ENCODE measurements at places on chromosomes 1 and 21.

- no peak for DNase-seq
Measured at GRCh38 chr1:56447823-56448222, 131.5 kb downstream of the PLPP3 start.

GRCh38 chr1:44934791-44935190 lies 51.6 kb downstream of the EIF2B3 start:
- no peak for DNase-seq

DNA sequence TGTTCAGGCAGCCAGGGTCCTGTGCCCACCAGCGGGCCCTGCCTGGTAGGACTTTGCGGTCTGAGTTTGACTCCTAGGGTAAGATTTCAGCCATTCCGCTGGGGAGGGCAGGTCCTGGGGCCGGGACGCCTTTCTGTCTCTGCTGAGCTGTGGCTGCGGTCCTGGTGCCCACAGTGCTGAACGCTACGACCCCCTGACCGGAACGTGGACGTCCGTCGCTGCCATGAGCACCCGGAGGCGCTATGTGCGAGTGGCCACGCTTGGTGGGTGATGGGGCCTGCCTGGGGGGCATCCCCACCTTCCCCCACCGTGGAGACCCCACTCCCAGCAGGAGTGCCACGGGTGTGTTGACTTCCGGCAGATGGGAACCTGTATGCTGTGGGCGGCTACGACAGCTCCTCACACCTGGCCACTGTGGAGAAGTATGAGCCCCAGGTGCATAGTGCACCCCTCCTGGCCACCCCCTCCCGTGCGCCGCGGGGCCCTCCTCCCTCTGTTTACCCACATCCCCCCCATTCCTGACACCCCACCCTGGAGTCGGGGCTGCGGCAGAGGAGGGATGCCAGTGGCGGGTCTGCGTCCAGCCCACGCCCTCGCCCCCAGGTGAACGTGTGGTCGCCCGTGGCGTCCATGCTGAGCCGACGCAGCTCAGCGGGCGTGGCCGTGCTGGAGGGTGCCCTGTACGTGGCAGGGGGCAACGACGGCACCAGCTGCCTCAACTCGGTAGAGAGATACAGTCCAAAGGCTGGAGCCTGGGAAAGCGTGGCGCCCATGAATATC lies 2.3 kb upstream of the PLEKHN1 start:
- no peak for DNase-seq

DNA sequence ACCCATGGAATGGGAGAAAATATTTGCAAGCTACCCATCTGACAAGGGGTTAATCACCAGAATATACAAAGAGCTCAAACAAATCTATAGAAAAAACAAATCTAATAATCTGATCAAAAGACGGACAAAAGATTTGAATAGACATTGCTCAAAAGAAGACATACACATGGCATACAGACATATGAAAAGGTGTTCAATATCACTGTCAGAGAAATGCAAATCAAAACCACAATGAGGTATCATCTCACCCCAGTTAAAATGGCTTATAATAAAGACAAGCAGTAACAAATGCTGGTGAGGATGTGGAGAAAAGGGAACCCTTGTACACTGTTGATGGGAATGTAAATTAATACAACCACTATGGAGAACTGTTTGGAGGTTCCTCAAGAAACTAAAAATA lies 600.9 kb downstream of the SMYD3 start:
- no peak for DNase-seq

- DNase-seq = no peak
Measured at GRCh38 chr1:98203466-98203865, 282.6 kb upstream of the DPYD start.

- no peak for DNase-seq
Measured at GRCh38 chr1:41319807-41320711, 41.2 kb upstream of the FOXO6 start.

DNA sequence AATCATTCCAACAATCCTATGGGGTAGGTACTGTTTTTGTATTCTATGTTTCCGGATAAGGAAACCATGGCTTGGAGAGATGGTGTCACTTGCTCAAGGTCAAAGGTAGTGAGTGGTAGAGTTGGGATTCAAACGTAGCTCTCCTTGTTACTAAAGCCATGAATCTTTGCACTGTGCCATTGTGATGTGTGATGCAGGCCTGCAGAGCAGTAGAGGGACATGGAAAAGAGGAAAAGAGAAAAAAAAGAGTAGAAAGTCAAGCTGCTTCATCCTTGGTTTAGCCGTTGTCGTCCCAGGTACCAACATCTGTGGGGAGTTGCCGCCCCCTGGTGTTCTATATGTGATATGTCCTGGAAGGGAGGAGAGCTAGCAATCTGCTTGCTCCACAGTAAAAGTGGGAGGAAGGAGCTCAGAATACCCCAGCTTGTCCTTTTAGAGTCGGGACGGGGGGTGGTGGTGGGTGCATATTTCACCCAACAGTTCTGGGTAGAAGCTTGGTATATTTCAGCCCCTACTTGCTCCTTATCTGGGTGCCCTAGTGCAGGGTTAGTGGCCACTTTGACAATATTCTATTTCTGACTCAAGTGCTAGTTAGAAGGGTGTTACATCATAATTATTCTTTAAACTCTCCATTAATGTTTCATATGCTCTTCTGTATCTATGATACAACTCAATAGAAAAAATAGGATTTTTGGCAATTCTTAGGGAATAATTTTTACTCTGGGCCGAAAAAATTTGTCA lies 98.4 kb downstream of the EBNA1BP2 start:
- peak; percentile 90 for DNase-seq

- DNase-seq = no peak
Measured at GRCh38 chr1:209810783-209811182, 4.8 kb upstream of the IRF6 start.

DNA sequence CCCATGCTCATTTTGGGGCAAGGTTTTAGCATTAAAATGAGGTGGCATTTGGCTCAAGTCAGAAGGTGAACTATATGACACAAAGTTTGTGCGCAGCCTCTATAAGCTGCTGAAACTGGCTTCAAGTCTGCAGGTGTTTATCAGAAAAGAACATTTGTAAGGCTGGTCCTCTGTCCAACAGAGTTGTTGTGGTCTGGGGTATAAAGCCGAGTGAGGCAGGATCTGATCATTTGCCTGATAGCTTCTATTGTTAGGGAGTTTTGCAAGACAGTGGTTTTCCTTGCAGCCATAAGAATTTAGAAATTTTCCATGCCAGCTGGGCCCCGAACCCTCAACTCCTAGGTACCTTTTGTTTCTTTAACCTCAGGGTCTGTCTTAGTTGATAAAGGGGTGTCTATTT lies 130.8 kb downstream of the PGBD5 start:
- no peak for DNase-seq

- DNase-seq = no peak
Measured at GRCh38 chr1:162726555-162726954, 63.9 kb upstream of the HSD17B7 start.

GRCh38 chr1:18077657-18078215 lies 29.9 kb upstream of the IGSF21 start:
- peak; percentile 8 for DNase-seq

DNA sequence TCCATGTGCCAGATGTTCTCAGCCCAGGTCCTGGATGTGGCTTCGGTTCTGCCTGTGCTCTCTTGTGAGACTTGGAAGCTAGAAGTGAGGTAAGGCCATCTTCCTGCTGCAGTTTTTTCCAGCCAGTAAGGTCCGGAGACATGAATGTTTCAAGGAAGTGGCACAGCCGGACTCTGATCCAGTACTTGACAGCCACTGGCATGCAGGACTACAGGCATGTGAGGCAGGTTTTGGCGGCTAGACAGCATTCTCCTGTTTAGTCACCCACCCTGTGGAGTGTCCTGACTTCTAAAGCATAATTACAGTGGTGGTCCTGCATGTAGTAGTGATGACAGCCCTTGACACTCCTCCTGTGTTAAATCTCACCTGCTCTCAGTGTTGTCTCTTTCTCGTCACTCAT lies 72.3 kb downstream of the TNFSF4 start:
- DNase-seq = no peak

DNA sequence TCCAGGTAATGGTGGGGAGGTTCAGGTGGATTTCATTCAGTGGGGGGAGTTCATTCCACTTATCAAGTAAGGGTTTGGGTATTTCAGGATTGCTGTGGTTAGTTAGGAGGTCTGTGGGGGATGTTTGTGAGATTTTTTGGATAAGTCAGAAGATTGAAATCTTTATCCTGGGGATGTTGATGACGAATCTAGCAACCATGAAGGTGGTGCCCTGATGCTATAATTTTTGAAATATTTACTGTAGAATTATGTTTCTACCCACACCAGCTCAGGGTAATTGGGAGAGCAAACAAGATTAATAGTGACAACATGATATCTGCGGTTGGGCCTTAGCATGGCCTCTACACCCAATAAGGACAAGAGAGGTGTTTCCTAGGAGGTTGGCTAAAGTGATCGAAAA lies 28.3 kb downstream of the SUCO start:
- no peak for DNase-seq

- DNase-seq = no peak
Measured at GRCh38 chr1:155608888-155609225, 1.2 kb upstream of the MSTO1 start.

- DNase-seq = no peak
Measured at GRCh38 chr1:203168991-203169390, 6.6 kb downstream of the MYBPH start.

GRCh38 chr1:15724949-15725880 lies 10.8 kb upstream of the SLC25A34 start:
- no peak for DNase-seq

GRCh38 chr21:44534688-44535087 lies 5.3 kb downstream of the KRTAP10-1 start:
- no peak for DNase-seq

DNA sequence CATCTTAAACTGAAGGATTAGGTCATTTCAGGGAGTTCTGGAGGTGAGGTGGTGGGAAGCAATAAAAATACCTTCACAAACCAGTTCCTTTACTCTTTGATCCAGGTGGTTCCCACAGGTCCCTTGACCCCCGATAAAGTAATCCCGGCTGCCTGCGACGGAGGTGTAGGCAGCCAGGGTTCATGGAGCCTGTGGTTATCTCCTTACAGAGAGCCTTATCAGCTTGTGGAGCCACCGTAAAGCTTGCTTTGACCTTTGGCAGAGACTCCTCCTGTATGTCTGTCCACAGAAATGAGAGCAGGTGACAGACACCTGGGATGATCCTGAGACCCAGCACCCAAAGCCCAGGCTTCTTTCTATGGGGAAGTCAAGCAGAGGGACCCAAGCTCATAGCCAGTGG lies 243.4 kb downstream of the KIF26B start:
- DNase-seq = no peak

- no peak for DNase-seq
Measured at GRCh38 chr1:20109223-20109856, 10.0 kb downstream of the PLA2G2D start.

DNA sequence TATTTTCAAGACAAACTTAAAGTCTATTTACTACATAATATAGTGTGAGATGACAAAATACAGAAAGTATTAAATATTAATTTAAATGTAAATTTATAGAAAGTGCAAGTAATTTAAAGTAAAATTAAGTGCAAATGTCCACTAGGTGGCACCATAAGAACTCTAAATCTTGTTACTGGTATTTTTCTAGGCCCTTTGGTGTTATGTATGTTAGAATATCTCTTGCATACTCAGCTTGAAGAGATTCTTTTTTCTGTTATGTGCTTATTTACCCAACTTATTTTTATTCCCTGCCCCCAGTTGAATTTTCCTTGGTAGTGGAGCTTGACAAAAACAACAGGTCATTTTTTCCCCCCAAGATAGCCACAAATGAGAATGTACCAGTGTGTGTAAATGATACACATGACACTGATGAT lies 71.5 kb downstream of the RPS6KC1 start:
- DNase-seq = peak; percentile 57

GRCh38 chr1:169475806-169476387 lies 9.8 kb downstream of the SLC19A2 start:
- DNase-seq = no peak

- no peak for DNase-seq
Measured at GRCh38 chr1:117612517-117613248, 6.8 kb downstream of the TENT5C start.

DNA sequence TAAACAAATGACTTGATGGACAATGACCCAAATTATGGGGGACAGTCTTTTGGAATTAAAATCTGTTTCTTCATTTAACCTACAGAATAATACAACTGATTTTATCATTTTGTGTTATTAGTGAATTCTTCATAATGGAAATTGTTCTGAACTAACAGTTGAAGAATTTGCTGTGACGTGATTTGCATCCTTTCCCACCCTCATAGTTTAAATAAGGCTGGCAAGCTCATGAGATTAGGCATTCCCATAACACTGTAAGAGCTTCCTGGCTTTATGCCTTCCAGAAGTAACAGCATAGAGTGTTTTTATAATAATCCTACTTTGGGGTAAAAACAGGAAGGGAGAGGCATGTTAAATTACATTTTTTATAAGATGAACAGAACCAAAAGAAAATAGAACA lies 95.7 kb downstream of the ATP6V1G3 start:
- DNase-seq = no peak

- peak; percentile 11 for DNase-seq
Measured at GRCh38 chr1:153404768-153405167, 11.6 kb upstream of the S100A7A start.

DNA sequence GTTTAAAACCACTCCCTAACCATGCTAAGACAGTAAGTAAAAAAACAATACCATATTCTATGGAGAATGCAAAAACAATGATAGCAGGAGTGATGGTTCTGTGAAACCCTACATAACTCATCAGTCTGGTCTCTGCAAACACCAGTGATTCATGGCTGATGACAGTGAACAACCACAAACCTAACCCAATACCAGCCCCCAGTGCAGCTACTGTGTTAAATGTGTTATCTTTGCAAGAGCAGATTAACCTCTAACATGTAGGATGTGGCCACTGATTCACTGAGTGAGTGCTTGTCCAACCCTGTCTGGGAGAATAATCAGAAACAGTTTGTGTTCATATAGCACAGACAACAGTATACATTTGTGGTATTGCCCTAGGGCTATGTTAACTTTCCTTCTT lies 100.2 kb upstream of the COG2 start:
- DNase-seq = no peak

GRCh38 chr1:38938722-38939260 lies 2.8 kb downstream of the RHBDL2 start:
- DNase-seq = no peak

DNA sequence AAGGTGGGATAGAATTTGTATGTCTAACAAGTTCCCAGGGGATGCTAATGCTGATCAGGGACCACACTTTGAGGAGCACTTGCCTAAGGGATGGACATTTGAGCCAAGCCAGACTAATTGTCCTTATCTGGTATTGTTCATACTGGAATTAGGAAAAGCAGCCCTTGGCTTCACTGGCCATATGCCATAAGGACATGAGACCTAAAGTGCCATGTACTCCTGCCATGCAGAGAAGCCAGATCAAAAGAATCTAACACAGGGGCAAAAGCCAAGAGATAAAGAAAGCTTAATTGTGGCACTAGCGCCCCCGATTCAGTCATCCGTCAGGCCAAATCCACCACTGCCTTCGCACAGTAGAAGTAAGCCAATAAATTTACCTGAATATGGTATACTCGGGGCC lies 45.7 kb downstream of the RNF11 start:
- no peak for DNase-seq

Data from SW480 (cell line).